Activated CD4-positive, alpha-beta T cell treated with anti-CD3 and anti-CD28 coated beads for 24 hours (primary cell): ENCODE measurements at places on chromosomes 1 and 21.

GRCh38 chr21:46486481-46487126 lies 27.9 kb downstream of the DIP2A start:
- DNase-seq = no peak

- peak; percentile 55 for DNase-seq
These were observed 9.2 kb upstream of the EVA1C start for GRCh38 chr21:32403201-32403777.

- no peak for DNase-seq
These were observed 108.1 kb upstream of the MAGI3 start for GRCh38 chr1:113282008-113282892.

DNA sequence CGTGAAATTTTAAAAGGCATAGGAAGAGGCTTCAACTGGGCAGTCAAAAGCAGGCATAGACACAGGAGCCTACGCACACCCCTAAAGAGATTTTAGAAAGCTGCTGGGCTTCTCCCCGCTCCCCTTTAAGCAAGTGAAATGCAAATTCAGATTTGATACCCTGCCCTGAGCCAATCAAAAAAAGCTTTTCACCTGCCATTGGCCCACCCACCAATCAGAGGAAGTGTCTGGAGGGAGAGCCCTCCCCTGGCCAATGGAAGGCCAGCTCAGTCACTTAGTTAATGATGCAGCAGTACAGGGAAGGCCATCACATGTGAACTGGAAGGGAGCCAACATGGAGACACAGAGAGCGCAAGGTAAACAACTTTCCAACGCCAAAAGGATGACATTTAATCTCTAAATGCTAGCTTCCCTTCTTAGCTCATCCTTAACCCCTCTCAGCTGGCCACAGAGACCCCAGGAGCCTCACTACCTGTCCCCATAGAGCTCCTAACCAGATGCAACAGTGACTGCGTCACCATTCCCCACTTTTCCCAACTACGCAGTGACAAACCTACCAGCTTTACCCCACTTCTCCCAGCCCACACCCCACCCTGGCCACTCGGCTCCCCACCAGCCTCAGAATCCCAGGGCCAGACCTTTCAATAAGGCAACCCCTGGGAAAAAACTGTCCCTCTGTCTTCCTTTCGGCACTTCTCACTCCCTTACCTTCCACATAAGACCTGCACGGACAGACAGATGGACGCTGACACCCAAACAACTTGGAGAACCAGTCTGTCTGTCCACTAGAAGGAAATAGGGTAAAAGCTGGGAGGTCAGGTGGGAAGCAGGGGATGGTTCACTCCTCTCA lies 71.0 kb downstream of the CD46 start:
- DNase-seq = peak; percentile 52

GRCh38 chr1:9039761-9040658 lies 13.8 kb upstream of the SLC2A7 start:
- DNase-seq = no peak

GRCh38 chr1:246417152-246417812 lies 89.8 kb downstream of the SMYD3 start:
- DNase-seq = no peak

- DNase-seq = no peak
These were observed 32.2 kb upstream of the CYP4X1 start for GRCh38 chr1:46991083-46991923.

GRCh38 chr1:226938903-226939437 lies 1.1 kb upstream of the COQ8A start:
- no peak for DNase-seq

GRCh38 chr1:17071794-17072193 lies 18.0 kb upstream of the SDHB start:
- DNase-seq = no peak
